ENCODE measurements at places on chromosomes 5 and 9.

DNA sequence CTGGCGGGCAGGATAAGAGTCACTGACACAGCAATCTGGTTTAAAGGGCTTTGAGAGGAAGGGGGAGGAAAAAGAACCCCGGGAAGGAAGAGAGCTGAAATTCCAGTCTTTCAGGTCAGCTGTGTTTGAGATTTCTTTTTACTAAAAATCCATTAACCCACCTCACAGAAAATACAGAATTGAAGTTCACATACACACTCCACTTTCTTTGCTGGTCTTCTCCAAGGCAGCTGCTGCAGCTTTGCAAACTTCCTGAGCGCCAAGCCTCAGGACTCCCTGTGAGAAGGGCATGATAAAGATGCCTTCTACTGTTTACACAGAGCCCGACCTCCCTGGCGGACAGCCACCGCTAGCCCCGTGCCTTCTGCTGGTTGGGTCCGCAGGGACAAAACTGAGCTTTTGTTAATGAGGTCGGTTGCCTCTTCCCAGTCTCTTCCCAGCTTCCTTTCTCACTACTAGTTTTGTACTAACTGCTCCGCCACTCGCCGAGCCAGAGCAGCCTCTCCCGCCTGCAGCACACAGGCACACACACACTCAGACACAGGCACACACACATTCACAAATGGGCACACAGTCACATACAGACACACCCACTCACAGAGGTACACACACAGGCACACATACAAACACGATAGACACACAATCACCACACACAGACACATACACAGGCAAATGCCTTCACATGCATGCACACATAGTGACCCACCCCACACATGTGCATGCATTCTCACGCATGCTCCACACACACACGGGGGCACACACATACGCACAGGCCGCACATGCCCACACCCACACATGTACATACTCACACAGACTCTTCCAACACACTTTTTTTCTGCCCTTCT, at the start of gene FREM1:
TSS of gene FREM1 (minus strand) at position 468 of the 845 bp plus-strand sequence. CDS start 41,451 bp downstream, outside the sequence.
- DNase-seq = peak; percentile 87

DNA sequence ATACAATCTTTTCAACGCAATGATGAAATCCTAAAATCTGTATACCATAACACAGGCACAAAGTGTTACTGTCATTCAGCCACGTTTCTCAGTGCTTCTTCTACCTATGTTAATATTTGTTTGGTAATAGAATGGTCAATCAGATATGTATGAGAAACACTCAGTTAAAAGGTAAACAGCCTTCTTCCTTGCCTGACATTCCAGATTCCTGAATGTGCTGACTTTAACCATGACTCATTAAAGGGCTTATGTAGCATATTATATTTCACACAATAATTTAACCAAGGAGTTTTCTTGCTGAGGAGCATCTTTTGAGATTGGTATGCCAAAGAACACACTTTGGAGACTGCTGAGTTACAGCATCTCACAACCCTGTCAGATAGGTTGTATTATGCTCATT, 187.6 kb downstream of the CETN3 start:
- DNase-seq = no peak

- DNase-seq = no peak
These were observed 101.2 kb downstream of the TRIM36 start for GRCh38 chr5:115068239-115069086.

DNA sequence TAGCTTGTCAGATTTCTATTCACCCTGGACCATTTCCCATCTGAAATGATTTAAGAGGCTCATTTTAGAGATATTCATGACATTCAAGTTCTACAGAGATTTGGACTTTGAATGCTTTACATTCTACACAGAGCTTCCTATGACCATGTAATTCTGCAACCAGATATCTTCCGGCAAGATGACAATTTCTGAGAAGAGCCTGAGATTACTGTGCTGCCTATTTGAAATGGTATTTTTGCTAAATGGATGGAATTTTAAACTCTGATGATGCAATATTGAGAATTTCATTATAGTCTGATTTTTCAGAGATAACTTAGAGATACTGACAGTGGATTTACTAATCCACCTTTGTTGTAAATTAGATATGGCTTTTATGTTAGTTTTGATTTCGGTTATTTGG, 16.0 kb upstream of the ACOT12 start:
- no peak for DNase-seq

DNA sequence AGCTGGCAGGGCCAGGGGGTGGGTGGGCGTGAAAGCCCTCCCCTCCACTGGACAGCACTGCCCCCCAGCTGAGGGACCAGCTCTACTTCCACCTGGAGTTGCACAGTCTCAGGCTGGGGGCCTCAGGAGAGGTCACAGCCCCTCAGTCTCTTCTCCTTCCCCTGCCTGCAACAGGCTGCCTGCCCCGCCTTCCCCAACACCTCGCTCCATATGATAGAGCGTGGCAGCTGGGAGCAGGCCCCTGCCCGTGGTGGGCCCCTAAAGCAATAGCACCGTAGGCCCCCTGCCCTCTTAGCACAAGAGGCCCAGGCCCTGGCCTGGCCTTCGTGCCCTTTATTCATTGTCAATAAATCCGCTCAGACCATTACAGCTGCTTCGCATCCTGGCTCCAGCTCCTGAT, 3.9 kb downstream of the RELL2 start:
- no peak for DNase-seq

GRCh38 chr9:113483676-113484257, 20.2 kb downstream of the RGS3 start:
- no peak for DNase-seq

DNA sequence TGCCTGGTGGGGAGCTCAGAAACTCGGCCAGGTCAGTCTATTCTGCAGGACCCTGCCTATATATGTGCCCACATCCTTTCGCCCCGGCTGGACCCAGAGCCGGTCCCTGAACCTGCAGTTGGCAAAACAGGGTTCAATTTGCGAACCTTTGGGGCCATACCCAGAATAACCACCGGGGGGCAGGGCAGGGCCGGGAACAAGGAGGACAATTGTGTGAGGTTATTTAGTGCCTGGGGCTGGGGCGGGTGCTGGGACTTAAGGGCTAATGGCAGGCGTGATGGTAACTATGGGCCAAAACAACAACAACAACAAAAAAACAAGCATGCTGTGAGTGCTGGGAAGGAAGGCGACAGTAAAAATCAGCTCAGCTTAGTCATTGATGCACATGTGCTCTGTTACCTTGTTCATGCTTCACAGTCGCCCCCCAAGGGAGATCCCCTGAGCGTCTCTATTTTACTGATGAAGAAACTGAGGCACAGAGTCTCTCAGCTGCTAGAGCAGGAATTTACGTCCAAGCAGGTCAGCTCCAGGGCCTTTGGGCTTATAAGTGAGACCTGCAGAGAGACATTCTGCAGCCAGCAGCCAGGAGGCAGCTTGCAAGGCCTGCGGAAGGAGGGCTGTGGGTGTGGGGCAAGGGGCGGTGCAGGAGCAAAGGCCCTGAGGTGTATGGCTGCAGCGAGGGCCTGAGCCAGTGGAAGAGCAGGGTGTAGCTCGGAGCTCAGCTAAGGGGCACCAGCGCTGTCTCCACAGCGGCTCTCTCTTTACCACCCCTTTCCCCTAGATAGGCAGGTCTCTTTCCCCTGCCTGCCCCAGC, 106.0 kb downstream of the PHF2 start:
- peak; percentile 79 for DNase-seq

DNA sequence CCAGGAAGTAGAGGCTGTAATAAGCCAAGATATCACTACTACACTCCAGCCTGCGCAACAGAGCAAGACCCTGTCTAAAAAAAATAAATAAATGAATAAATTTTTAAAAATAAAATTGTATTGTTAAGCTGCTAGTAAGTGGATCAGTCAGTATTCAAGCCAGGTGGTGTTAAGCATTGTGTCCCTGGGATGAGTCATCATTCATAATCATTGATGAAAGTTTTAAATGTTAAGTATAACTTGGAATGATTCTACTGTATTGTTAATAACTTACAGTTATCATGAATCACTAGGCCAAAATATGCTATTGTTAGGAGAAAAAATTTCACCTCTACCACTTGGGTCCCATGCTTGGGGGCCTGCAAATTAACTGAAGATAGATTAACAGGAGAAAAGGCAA, 38.2 kb downstream of the MED10 start:
- DNase-seq = no peak

GRCh38 chr5:139611703-139612584, 36.2 kb upstream of the CXXC5 start:
- no peak for DNase-seq

- no peak for DNase-seq
These were observed 515.8 kb downstream of the KIF4B start for GRCh38 chr5:155529362-155529761.

DNA sequence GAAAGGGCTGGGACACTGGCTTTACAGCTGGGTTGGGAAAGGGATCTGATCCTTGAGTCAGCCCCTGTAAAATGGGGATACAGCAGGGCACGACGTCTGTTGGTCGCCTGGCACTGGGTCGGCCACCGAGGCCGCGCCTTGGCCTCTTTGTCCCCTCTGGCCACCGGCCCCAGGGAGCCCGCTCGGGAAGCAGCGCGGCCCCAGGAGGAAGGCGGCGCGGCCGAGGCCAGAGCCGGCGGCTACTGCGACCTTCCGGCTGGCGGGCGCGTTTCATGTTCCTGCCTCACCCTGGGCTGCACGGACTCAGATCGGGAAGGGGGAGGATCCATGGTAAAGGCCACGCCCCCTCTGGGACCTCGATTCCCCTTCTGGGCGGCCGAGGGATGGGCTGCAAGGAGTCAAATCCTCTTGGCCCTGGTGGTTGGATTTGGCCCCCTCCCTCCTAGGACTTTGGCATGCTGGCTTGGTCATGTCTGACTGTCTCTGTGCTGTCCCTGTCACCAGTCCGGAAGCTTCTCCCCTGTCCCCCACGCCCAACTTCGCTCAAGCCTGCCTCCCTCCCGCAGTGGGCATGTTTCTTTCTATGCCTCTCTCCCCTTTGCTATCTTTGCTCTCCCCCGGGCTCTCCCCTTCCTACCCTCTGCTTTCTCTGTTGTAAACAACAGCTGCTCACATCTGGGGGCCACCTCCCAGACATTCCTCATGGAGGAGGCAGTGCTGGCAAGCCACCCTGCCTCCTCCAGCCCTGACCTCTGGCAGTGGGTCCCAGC, 25.8 kb downstream of the FPGS start:
- peak; percentile 96 for DNase-seq

- DNase-seq = no peak
These were observed 125.7 kb downstream of the SEMA6A start for GRCh38 chr5:116448870-116449427.

- peak; percentile 60 for DNase-seq
These were observed 831 bp downstream of the INPP5E start for GRCh38 chr9:136438548-136439480.

DNA sequence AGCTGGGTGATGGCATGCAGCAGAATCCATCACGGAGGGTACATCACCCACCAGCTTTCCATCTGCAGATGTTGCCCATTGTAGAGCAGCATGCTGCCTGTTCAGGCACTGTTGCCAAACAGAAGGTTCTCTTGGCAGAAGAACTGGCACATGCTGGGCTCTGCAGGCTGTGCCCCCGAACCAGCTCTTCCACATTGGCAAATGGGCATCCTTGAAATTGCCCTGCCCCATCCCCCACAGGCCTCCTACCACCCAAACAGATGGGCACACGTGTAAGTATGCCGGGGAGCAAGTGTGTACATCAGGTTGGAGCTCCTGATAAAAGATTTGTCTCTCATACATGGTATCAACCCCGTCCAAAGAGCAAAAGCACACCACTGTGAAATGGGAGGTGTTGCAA, 220.3 kb upstream of the TAS2R1 start:
- DNase-seq = no peak
